Stimulated activated CD4-positive, alpha-beta T cell treated with anti-CD3 and anti-CD28 coated beads, TNF-alpha, amount 100 ng/mL, for 1 hour (primary cell): ENCODE measurements at places on chromosomes 7 and 10.

DNA sequence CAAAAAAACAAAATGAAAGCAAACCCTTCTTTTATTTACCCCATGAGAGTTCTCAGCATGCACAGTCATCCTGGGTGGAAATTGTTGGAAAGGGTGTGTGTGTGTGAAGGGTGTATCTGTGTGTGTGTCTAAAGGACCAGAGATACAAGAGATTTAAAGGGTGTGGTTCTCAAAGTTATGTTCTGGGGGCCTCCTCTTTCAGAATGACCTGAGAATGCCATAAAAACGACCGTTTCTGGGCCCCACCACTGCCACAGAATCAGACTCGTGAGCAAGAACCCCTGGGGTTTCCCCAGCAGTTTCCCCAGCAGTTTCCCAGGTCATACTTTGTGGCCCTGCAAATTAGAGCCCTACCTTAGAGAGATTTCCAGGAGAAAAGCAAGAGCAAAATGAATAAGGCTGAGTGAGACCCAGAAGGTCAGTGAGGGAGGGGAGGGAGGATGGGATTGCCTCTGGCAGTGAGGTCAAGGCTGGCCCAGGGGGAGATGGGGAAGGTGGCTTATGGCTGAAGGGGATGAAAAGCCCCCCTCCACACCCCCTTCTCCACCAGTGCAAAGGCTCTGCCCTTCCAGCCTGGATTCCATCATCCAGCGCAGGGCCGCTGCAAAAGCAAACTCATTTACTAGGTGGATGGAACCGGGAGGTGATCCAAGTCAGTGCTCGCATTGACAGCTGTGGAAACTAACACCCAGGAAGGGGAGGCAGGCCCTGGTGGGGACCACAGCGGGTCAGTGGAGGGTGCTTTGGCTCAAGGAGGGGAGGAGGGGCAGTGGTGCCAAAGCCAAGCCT, 10.2 kb downstream of the PYROXD2 start:
- DNase-seq = no peak

- no peak for DNase-seq
Observed at GRCh38 chr10:72509206-72509799, 116.6 kb downstream of the MICU1 start.

- no peak for DNase-seq
Observed at GRCh38 chr10:127987467-127988380, 80.8 kb downstream of the PTPRE start.

DNA sequence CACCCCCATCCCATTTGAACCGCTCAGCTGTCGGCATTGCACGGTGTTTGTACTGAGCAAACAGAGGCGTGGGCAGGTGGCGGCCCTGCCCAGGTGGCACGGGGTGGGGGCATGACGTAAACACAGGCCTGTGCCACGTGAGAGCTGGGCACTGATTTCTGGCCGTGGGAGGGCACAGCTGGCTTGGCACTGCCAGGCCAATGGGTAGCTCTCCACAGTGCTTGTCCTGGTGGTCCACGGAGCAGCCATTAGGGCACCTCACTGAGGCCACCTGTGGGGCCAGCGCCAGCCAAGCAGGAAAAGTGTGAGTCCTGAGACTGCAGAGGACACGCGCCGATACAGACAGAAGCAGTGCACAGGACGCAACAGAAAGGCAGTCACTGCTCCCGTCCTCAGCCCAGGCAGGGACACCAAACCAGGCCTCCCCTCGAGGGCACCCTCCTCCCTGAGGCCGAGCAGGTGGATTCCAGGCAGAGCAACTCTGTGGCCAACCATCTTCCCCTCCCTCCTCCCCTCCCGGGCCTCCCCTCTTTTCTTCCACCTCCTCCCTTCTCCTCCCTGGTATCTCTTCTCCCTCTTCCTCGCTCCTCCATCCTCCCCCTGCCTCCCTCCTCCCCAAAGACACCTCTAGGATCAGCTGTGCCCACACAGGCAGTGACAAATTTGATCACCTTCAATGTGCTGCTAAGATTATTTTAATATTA, 258.7 kb downstream of the ELFN1 start:
- DNase-seq = no peak

DNA sequence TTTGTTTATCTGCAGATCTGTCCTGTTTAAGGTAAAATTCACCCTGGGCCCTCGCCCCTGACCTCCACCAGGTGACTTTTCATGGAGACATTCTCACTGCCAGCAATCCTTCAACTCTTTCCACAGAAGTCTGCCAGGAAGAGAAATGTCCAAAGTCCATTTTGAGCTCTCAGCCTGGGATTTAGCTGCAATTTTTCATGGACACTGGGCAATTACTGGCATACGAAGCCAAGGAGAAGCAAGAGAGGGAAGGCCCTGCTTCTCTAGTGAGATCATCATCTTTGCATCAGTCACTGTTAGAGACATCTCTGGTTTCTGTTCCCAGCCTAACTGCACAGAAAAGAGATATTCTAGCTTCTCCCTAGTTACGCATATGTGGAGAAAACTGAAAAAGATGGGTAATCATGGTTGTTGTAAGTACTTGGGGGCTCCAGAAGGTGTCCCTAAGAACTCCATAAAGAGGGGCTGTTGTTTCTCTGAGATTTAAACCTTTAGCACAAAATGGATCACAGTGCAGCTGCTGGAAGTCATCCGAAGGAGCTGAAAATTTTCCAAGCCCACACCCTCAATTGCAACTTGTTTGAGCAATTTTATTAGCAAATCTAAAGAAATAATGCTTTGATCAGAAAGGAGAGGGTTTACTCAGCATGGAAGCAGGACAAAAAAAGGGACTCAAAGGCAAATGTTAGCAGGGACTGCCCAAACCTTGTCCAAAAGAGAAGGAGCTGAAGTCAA, 168.9 kb downstream of the SNX10 start:
- no peak for DNase-seq

DNA sequence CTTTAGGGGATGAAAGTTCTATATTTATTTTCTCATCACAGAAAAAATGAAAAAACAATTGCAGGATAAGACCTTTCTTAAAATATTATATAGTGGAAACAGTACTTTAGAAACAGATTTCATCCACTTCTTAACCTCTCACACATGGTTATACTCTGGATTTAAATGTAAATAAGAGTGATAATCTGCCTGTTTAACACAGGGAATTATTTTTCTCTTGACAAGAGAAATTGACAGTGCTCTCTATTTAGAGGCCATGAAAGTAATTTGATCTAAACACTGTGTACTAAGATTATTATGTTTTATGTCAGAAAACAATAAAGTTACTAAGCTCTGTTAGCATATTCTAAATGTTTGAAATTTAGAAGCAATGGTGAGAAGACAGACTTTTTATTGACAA, 88.4 kb downstream of the PHF14 start:
- no peak for DNase-seq

DNA sequence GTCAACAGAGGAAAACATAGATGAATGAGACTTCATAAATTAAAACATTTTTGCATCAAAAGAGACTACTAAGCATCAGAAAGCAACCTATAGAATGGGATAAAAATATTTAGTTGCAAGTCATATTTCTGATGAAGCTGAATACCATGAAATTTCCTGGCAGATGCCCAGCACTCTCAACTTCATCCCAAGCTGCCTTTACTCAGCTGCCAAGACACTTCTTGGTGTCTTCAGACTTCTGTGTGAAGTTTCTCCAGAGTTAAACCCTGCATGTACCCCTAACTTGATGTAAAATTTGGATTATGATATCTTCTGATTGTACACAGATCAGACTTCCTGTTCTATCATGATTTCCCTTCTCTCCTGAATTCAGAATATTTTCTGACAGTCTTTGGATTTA, 73.2 kb downstream of the AKR1C4 start:
- no peak for DNase-seq

- no peak for DNase-seq
Observed at GRCh38 chr10:96935810-96936209, 103.7 kb downstream of the LCOR start.
